Activated naive CD4-positive, alpha-beta T cell treated with anti-CD3 and anti-CD28 coated beads, Interleukin-2, amount 50 U/mL, for 72 hours (primary cell): ENCODE measurements at places on chromosomes 11 and 22.

- DNase-seq, result peak; percentile 25
These were observed 13.3 kb upstream of the IL10RA start for GRCh38 chr11:117972629-117973502.

DNA sequence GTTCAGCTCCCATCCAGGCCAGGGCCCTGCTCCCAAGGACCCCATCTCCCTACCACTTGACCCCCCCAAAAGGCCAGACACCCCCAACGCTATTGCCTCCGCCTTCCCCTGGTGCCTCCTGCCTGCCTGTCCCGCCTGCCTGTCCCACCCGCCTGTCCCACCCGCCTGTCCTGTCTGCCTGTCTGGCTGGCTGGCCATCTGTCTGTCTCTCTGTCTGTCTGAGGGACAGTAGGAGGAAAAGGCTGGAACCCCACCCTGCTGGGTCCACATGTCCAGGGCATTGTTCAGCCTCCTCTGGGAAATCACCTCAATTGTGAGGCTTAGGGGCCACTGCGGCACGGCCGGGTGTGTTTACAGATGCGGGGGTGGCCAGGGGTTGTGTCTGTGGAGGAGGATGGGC, 25.3 kb upstream of the CBX7 start:
- DNase-seq, result no peak

- DNase-seq, result no peak
These were observed 25.9 kb downstream of the ALG9 start for GRCh38 chr11:111845276-111846028.

DNA sequence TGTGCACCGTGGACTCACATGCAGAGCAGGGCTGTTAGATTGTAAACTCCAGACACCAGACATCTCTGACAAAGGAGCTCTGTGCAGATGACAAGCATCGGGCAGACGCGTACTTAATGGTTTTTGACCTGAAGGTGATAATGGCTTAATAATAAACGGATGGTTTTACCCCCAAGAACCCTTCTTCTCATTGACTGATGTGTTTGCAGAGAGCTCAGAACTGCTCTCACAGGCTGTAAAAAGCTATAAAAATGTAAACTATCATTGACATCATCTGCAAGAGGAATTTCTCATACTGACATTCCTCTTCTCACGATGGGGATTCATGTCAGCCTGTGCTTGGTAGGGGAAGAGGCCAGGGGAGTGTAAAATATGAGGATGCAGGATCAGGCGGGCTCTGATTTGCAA, 8.6 kb upstream of the ARHGAP8 start:
- DNase-seq, result no peak

- DNase-seq, result no peak
These were observed 9.8 kb upstream of the ASCL2 start for GRCh38 chr11:2280208-2280607.

DNA sequence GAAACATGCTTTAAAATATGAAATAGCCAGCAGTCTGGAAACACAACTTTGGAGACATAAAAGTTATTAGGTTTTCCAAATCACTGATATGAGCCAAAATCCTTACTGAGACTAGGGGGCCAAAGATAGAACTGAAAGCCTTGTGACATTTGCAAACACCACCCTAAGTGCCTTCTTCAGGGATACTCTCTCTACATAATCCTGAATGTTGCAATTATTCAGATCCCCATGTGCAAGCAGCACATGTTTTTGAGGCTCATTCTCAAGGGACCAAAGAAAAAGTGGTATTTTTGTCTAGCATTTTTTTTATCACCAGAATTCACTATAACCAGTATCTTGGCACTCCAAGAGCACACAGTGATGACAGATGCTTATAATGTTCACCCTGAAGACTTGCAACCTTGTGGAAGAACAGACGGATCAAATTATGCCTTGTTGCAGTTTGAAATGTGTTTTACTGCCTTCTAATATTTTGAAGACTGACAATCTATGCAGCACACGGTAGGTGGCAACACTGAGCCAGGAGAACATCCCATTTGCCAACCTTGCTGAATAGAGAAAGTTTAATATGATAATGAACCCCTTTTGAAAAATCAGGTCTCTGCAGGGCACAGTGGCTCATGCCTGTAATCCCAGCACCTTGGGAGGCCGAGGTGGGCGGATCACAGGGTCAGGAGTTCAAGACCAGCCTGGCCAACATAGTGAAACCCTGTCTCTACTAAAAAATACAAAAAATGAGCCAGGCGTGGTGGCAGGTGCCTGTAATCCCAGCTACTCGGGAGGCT, 78.5 kb downstream of the PLEKHA7 start:
- DNase-seq, result peak; percentile 8

DNA sequence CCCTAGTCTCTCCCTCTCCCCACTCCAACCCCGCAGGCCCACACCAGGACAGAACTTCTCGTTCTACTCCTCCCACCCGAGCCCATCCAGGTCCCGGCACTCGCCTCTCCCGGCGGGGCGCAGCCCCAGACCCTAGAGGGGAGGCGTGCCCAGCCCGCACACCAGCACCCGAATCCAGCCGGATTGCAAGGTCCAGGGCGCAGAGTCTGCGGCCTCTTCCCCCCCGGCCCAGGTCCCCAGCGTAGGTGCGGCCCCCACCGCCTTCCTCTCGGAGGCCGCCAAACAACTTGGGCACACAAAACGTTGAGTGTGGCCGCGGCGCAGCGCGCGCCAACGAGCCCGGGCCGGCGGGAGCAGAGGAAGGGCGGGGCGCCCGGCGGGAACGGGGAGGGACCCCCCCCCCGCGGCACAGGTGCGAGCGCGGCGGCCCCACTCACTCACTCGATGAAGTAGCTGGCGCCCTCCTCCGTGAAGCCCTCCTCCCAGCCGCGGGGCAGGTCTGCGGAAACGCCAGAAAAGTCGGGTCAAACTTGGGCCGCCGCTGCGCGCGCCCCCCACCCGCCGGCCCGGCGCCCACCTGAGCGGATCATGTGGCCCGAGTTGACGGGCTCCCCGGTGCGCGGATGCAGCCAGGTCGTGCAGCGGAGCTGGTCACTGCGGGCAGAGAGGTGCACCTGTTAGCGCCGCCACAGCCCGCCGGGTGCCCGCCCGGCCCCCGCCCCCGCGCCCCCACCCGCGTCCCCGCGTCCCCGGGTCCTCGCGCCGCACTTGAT, 480 bp downstream of the PLEKHA7 start:
- peak; percentile 22 for DNase-seq

DNA sequence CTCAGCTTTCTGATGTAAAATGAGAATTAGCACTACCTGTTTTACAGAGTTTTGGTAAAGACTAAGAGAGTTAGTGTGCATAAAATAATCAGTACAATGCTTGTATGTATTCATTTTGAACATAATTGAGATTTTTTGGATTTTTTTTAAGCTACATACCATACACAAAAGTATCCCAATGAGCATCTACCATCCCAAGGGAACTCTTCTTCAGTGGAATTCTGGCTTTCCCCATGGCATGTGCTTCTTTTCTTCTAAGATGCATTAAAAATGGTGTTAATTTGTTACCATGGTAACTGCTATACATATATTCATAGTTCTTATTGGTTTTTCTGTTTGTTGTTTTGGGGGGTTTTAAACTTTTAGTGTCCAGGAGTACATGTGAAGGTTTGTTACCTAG, 17.7 kb downstream of the OR8D1 start:
- DNase-seq, result no peak

DNA sequence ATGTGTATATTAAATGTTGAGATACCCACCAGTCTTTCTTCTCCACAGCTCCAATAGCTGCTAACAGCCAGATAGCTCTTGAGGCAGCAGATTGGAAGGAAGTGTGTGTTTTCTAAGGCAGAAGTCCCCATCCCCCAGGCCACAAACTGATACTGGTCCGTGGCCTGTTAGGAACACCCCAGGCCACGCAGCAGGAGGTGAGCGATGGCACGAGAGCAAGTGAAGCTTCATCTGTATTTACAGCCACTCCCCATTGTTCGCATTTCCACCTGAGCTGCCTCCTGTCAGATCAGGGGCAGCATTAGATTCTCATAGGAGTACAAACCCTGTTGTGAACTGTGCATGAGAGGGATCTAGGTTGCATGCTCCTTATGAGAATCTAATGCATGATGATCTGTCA, 12.7 kb downstream of the CCDC73 start:
- no peak for DNase-seq

GRCh38 chr11:76172583-76172982, 33.7 kb downstream of the WNT11 start:
- DNase-seq, result no peak

DNA sequence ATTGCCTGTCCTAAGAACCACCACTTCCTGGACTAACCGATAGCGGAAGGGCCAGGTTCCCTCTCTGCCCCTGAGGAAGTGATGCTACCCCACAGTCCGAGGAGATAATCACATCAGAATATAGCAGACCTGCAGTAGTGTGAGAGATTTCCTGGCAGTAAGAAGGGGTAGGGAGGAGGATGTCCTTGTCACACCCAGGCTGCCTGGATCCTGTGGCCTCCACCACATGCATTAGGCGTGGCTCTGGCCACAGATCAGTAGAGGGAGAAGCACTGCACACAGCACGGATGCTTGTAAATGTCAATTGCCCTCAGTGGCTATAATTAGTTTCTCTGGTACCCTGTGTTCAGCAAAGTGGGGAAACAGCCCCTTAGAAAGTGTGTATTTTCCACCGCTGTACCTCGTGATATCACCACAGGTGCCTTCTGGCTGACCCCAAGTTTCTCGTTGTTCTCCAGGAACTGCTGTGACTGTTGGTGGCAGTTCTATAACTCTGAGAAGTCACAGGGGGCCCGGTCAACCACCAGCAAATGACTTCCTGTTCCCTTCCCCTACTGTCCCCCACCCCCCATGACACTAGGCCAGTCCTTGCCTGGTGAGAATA, 61.8 kb downstream of the UBASH3B start:
- DNase-seq, result no peak

GRCh38 chr11:57263351-57263750, 26.3 kb upstream of the APLNR start:
- DNase-seq, result no peak

- no peak for DNase-seq
These were observed 1.6 kb downstream of the LGALS12 start for GRCh38 chr11:63507511-63507910.

- DNase-seq, result peak; percentile 80
These were observed 4.9 kb upstream of the CELSR1 start for GRCh38 chr22:46542011-46542985.

DNA sequence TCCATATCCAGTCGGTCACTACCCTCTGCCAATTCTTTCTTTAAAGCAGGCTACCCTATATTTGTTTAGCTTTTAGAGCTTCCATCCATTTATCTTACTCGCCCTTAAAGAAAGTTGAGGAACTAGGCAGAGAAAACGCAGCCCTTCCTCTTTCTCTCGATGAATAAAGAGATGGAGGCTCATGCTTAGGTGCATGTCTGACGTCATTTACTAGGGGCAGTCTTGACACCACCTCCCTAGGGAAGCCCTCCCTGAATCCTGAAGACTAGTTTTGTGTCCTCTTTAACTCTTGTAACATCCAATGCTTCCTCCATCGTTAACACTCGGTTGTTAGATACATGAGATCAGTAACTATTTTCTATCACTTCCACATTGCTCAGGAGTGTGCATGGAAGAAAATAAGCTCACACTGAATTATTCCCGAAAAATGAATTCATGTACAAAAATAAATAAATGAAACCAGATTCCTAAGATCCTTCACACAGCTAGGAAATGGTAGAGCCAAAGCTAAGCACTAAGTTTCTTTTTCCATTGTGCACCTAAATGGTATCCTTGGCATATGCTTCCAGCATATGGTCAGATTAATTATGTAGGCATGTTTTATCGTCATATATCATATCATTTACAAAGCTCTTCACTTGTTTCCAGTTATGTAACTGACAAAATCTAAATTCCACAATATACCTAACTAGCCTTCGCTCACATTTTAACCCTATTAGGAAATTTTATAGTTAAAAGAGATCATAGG, 291.2 kb downstream of the OPCML start:
- no peak for DNase-seq

GRCh38 chr11:64241241-64241490, 271 bp downstream of the FKBP2 start:
- peak; percentile 100 for DNase-seq

DNA sequence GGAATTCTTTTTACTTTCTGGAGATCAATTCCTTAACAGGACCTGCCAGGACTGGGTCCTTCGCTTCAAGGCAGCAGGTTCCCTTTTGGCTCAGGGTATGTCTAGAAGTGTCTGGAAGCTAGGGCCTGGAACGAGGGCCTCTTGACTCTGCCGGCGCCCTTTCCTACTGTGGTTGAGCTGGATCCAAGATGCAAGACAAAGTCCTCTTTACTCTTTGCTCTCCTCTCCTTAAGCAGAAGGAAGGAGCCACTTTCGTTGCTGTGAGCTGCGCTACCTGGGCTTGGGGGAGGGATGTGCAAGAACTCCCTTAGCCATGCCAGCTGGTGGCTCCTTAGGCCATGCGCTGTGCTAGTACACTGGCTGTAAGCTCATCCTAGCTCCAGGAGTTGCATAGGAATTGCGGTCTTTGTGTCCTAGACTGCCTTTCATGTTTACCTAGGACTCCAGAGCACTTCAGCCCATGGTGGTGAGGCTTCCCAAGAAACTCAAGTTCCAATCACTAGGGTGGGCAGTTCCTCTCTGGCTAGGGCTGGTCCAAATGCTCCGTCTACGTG, 18.1 kb downstream of the GLB1L2 start:
- no peak for DNase-seq

- no peak for DNase-seq
These were observed 114.2 kb downstream of the CCDC34 start for GRCh38 chr11:27248576-27249509.

GRCh38 chr11:113683481-113684046, 22.5 kb downstream of the TMPRSS5 start:
- DNase-seq, result no peak

DNA sequence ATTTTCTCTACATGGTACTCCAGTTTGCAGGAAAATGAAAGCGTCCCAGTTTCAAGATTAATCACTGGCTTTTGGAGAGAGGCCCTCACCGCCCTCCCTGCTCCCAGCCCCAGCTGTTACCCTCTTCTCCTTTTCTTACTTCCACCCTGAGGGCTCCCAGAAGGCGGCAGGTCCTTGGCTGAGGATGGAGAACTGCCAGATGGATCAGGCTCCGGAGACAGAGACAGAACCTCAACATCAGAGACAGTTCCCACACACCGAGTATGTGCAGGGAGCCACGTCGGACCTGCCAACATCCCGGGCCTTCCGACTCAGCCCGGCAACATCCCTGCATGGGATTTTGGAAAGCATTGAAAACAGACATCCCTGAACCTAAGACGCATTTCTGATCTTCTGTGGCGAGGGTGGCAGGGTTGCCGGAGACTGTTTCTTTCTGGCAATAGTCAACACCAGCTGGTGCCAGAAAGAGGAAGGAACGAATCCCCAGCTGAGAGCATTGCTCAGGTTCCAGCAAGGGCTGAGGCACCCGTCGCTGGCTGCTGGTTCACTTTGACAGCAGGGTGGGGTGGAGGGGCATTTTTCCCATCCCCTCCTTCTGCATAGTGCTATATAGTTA, 467.1 kb downstream of the MIAT start:
- no peak for DNase-seq

GRCh38 chr22:44381761-44382115, 69.0 kb upstream of the SHISAL1 start:
- DNase-seq, result no peak

- DNase-seq, result no peak
These were observed 117.4 kb downstream of the SGSM3 start for GRCh38 chr22:40487663-40488249.

DNA sequence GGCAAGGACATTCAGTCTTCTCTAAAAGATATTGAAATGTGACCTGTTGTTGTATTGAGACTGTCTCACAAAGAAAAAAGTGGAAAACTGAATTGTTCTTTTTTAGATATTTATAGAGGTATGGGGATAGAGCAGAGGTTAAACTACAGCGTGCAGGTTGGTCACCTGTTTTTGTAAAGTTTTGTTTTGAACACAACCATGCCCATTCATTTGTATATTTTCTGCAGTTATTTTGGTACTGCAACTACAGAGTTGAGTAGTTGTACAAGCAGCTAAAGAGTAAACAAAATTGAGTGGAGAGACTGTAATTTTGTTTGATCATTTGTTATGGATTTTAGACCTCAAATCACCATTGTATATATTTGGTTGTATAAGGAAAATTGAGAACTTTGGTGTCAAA, 11.3 kb downstream of the EED start:
- no peak for DNase-seq
